ENCODE measurements at places on chromosomes 6 and 20.

DNA sequence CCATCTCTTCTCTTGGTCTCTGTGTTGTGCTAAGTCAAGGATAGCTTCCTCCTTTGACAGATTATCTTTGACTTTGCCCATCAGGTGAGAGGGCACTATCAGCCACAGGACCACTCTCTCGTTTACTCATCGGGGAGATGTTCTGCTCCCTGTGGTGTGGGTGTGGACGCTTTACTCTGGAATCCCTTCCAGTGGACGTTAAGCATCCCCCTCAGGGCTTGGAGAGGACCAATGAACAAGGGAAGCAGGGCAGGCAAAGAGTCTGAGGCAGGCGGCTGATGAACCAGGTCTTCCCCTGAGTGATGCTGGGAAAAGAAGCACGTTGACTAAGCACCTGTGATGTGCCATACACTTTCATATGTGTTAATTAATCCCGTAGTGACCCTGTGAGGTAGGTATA lies 21.0 kb upstream of the RNF24 start:
- no peak for DNase-seq

GRCh38 chr20:21325296-21325695 lies 22.2 kb downstream of the XRN2 start:
- no peak for DNase-seq

DNA sequence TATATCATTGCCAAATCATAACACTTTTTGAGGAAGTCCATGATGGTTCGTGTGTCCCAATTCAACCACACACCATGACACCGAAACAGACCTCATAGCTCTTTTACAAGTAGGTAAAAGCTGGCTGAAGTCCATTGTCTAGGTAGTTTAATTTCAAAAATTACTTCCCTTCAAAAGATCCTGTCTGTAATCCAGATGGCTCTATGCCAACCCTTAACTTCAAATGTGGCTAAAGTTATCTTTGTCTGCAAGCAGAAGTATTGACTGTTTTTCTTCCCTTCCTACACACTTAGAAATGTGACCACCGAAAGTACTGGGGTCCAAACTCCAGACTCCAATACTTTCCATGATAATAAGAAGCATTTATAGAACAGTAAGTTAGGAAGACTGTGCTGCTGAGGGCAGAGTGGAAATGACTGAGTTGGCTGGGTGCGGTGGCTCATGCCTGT lies 8.3 kb upstream of the TIAM2 start:
- DNase-seq: no peak

- DNase-seq: no peak
Measured at GRCh38 chr20:33309631-33310030, 26.6 kb downstream of the BPIFB1 start.

- no peak for DNase-seq
Measured at GRCh38 chr6:912871-913835, 220.2 kb upstream of the EXOC2 start.

DNA sequence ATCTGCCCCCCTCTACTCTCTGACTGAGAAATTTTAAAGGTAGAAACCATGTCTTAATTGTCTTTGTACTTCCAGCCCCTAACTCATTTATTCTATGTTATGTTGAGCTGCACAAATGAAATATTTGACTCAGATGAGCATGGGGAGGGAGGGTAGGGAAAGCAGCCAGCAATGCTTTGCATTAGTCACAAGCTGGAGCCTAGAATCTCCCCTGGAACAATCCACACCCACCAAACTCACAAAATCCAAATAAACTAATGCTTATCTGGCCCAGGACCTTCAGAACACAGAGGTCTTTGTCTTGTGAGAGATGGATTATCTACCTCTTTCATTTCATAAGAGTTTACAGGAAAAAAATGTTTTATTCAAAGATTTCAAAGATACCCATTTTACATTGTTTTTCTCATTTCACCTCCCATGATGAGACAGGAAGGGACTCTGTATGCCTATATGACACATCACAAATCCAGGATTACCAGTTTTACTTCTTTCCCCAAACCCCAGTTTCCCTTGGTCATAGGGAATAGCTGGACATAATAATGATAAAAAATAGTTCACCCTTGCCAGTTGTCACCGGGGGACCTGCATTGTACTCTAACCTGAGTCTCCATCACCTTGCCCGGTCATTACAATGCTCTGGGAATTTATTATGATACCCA lies 466.9 kb downstream of the KIF16B start:
- DNase-seq: no peak

DNA sequence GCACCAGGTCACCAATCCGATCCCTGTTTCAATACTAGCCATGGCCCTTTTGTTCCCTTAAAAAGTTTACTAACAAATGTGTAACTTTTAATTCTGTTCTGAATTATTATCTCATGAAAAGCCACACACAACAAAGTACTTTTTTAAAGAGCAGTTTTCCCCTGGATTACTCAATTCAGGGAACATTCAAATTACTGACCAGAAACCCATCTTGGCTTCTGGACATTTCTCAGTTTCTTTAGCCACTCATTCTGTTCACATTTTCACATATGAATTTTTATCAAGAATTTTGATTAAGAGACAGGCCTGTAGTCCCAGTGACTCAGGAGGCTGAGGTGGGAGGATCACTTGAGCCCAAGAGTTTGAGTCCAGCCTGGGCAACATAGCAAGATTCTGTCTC lies 47.4 kb downstream of the INSM1 start:
- no peak for DNase-seq

- DNase-seq: no peak
Measured at GRCh38 chr6:72865467-72865866, 243.6 kb downstream of the KCNQ5 start.

DNA sequence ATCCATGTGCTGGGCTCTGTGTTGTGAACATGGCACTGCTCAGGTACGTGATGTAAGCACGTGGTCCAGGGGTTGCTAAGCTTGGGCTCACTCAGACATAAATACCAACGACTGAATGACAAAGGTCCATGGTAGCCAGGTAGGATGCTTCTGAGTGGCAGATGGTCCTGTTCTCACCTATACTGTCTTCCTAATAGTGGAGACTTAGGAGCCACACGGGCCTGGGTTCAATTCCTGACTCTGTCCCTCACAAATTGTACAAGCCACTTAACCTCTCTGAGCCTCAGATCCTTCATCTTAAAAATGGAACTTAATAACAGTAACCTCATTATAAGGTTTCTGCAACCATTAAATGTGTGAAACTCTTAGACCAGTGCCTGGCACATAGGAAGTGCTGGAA lies 6.8 kb downstream of the GCM2 start:
- DNase-seq: no peak

GRCh38 chr20:3160418-3160817 lies 753 bp upstream of the FASTKD5 start:
- DNase-seq: no peak

- DNase-seq: no peak
Measured at GRCh38 chr6:41157323-41157722, 3.2 kb upstream of the TREML1 start.

GRCh38 chr20:4997222-4997621 lies 4.1 kb downstream of the SLC23A2 start:
- no peak for DNase-seq

- no peak for DNase-seq
Measured at GRCh38 chr6:129750360-129750759, 40.4 kb upstream of the ARHGAP18 start.

DNA sequence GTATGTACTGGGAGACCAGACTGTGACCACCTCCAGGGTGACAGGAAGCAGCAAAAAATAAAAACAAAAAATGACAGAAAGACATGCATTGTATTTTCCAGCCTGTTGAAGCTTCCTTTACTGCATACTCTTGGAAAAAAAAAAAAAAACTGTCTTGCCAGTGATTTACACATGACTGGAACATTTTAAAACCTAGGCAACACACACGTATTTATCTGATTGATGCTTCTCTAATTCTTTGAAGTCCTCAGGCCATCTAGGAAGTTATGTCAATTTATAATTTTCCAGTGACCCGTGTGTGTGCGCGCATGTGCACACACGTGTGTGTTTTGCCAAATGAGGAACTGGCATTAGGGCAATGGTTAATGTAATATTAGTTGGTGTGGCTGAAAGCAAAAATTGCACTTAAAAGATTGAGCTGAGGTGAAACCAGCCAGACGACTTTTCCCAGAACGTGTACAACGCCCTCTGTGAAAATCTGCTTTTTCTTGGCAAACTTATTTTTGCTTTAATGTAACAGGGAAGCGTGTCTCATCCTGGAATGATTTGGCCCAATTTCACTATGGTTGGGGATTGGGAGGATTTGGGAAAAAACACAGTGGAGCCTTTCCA lies 315.2 kb downstream of the TFAP2A start:
- no peak for DNase-seq

DNA sequence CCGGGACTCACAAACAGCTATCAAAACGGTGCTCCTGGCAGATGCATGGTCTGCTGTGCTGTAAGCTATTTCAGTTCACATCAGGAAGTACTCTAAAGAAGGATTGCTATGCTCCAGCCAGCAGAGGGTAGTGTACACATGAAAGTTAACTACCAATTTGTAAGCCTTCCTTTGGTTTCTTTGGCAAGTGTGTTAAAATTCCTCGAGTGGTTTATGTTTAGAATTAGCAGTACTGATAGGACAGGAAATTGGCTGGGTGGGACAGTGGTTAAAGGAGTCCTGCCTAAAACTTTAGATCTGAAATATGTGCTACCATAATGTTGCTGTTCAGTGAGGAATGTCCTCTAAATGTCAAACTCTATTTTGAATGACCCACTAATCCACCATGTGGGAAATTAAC lies 47.4 kb downstream of the TRMT11 start:
- no peak for DNase-seq

- DNase-seq: no peak
Measured at GRCh38 chr6:143562143-143562542, 50.6 kb upstream of the FUCA2 start.

DNA sequence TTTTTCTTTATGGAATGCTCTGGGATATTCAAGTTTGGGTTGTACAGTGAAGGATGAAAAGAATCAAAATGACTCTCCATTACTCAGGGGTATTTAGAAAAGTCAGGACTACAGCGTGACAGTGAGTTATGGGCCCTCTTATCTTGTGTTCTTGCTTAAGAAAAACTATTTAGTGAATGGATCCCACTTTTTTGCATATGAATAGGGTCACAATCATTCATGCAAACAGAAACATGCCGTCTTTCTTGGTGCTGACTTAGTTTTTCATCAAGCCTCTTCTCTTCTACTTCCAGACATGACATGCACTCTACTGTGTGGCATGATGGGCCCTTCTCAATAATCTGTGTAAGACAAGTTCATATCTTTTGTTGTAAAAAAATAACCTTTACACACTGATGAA lies 488.4 kb upstream of the MMS22L start:
- DNase-seq: no peak

Measured in stimulated activated CD4-positive, alpha-beta T cell treated with anti-CD3 and anti-CD28 coated beads, Interleukin-15, amount 100 ng/mL, for 1 hour (primary cell).